CD4-positive, alpha-beta T cell treated with Interleukin-6 for 4 hours (primary cell): ENCODE measurements at places on chromosomes 5 and 9.
A peak's percentile ranks its signal among the peaks of the same experiment; 100 is the strongest.

DNA sequence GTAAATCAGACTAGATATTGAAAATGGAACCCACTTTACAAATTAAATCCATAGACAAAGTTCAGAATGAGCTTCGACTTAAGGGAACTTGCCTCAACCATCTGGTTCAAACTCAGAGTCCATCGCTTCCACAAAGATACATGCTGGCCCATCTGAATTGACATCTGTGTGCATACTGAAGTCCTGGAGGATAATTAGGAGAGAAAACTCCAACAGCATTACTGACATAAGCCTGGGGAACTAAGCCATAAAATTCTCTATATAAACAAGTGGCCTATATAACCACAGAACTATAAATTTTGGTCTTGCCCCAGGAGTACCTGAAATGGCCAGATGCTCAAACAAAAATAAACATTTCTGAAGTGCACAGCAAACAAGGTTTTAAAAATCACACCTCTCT is 94.4 kb downstream of the IZUMO3 start:
- no peak for DNase-seq

DNA sequence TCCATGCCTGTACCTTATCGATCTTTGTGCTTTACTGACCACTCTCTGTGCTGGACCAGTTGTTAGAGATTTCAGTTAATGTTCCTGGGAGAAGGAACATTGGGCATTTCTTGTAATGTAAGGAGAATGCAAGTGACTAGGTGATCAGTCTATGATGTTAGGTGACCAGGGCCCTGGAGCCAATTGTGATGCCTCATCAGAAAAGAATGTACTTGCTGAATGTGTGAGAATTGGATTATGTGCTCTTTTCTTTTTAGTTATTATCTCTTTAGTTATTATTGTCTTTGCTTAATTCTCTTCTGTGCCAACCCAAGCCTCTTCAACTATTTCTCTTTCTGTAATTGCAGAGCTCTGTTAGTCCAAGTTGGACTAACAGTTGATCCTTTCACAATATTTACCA is 92.9 kb downstream of the LRRC70 start:
- DNase-seq = no peak

DNA sequence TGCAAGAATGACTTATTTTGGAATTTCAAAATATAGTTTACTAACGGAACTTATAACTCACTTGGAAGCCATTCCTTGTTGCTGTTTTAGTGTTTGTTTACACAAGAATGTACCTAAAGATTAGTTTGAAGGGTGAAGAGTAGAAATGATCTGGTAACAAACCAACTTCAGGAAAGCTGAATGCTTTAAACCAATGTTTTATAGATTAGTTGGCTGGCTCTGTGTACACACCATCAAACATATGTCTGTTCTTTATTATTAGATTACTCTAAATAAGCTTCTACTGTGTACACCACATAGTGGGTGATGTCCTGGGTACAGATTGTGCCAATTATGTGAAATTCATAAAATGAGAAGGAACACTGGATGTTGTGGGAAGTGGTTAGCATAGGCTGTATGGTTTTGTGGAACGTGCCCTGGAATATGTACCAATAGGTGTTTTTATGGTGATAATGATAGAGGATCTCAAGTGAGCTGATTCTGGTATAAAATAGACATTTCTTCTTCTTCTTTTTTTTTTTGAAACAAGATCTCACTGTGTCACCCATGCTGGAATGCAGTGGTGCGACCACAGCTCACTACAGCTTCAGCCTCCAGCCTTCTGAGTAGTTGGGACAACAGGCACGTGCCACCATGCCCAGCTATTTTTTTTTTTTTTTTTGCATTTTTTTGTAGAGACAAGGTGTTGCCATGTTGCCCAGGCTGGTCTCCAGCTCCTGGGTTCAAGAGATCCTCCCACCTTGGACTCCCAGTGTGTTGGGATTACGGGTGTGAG is 109.3 kb upstream of the DHFR start:
- DNase-seq = no peak

- DNase-seq = no peak
Measured at GRCh38 chr9:137778914-137779313, 98.7 kb upstream of the CACNA1B start.

DNA sequence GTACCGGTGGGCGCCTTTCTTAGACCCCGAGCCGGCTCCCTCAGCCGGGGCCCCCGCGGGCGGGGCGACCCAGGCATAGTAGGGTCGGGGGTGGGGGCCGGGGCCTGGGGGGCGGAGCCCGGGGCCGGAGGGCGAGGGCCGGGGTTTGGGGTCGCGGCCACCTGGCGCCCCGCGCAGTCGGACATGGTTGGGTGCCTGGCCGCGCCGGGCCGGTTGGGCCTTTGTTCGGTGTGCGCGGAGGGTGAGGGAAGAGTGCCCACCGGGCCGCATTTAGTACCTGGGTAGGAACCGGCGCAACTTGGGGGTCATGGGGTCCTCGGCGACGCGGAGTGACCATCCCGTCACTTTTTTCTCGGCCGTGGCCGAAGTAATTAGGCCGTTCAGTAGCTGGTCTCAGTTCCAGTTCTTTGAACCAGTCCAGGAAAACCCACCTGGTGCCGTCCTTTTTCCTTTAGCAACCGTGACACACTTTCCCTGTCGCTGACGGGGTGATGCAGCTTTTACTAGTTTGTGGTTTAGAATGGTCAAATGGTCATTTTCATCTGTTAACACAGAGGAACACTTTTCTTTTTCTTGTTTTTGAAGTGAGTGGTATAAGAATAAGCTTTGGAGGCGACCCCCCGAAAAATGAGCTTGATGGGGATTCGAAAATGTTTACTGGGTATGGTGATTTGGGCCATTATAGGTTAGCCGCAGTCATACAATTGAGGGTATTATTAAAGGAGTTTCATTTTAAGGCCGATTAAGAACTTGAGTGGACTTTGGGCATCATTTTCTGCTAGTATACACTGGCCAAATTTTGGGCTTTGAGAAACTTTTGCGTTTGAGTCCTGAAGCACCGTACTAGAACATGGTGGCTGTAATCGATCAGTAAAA is 589 bp downstream of the CKS2 start:
- no peak for DNase-seq

- no peak for DNase-seq
Measured at GRCh38 chr5:145130996-145131395, 704.1 kb downstream of the PRELID2 start.

DNA sequence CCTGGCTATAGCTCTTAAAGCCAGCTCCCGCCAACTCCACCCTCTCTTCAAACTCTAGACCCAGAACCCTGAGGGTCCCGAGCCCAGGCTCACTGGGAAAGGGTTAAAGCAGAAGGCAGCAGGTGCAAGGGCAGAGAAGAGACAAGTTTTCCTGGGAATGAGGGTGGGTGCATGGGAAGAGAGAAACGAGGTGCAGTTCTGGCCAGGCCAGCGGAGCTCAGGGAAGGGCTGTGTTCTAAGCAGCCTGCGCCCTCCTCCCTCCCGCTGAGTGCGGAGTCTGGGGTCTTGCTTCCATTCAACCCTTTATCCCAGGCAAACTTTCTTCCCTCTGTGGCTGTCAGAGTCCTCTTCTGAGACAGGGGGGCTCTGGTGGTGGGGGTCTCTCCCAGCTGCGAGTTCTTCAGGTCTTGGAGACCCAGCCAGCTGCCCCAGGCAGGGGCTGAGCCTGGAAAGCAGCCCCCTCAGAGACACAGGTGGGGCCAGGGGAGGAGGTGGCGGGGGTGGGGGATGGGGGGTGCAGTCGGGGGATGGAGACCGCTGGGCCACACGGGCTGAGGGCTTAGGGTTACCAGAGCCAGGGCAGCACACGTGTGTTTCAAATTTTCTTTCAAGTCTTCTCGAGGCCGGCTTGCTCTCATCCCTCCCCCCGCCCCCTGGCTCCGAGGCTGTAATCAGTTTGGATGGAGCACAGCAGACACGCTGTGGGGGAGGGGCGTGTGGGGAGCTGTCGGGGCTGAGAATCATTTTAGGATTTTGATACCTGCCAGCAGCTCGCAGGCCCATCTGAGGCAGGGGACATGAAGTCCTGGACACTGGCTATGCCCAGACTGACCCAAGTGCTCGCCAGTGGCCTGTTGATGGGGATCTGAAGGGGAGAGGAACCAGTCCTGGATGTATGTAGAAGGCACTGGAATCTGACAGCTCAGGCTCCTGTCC is 169.6 kb upstream of the SMIM23 start:
- no peak for DNase-seq

DNA sequence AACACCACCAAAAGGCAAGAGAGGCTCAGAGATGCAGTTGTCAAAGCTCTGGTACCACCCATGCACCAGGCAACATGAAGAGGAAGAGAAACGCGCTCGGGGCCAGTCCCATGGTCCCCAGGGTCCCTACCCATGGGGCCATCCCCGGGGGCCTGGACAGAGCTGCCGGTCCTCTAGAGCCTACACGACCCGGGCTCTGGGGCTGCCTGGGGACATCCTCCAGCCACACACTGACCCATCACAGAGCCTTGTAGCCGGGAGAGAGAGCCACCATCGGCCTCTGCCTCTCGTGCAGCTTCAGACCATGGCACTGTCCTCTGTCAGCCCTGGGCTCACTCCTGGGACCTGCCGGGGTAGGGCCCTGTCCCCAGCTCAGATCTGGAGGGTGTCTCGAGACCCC is 23.7 kb downstream of the VAV2 start:
- no peak for DNase-seq

DNA sequence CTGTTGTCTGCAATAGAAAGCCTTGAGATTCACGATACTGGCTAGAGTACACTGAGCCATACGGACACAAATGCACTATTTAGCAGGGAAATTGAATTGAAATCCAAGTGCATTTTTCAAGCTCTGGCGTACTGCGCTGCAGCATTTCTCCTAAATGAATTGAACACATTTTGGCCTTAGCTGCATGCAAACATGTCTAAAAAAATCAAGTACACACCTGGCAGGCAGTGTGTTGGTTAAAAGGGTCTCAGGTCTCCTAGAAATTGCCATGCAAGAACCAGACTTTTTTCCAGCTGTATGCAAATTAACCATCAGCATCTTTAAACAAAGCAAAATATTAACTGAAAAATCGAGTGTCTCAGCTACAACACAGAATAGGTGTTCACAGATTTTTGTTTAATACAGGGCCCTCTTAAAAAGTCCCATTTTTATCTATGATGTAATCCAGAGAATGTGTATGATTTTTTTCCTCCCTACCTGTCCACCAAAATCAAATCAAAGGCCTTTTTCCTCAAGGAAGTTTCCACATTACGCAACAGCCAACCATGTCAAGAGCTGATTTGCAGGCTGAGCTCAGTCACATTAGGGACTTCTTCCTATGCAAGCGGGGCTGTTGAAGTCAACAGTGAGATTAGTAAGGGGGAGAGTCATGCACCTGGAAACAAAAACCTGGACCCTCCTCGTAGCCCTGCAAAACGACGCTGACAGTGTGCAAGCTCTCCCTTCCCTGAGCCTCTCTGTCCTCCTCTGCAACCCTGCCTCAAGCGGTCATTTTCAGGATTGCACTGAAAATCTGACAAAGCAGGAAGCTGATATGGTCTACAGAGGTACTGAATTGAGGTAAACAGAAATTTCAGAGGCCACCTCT is 14.1 kb upstream of the SFXN1 start:
- DNase-seq = peak; percentile 75
